ENCODE measurements at places on chromosomes 5 and 9. TPM values are rescaled to one million over a fixed set of nuclear protein-coding genes. Genes with fewer than 3 reads are reported as not detected.

Gene MEGF10
- total RNA-seq: 1.4 TPM

Gene OMD
- not detected for total RNA-seq

Gene KIF20A
- total RNA-seq: 1.8 TPM

Gene TSSK1B
- not detected for total RNA-seq

Gene CAMK4
- 0.86 TPM for total RNA-seq

Gene TRIM7
- 0.68 TPM for total RNA-seq

Gene SPINK4
- not detected for total RNA-seq

Gene KIF24
- total RNA-seq: 0.24 TPM

Gene COL23A1
- total RNA-seq: 1.2 TPM

DNA sequence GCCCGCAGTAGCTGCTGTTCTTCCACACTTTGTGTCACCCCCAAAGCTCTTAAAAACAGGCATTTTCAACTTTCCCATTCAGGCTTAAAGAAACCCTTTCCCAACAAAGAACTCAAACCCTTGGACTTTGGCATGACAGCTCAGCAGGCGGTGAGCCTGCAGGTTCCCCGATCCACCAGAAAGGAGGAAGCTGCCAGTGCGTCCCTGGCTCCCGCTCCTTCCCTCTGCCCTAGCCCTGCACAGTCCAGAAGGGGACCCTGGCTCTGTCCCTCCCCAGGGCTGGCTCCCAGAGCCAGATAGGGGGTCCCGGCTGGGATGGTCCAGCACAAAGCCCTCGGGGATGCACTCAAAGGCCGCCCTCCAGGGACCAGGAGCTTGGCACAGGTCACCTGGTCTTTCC lies 9.6 kb downstream of the SLC9A3 start:
- no peak for DNase-seq
- H3K27ac ChIP-seq: no peak overlapping the region
- no peaks in the 10 kb centered on the region for H3K36me3 ChIP-seq

GRCh38 chr9:115043632-115044031 lies 74.3 kb downstream of the TNC start:
- H3K27me3 ChIP-seq: no peaks in the 10 kb centered on the region
- H3K27ac ChIP-seq: no peak overlapping the region
- no peak overlapping the region for H3K4me3 ChIP-seq

DNA sequence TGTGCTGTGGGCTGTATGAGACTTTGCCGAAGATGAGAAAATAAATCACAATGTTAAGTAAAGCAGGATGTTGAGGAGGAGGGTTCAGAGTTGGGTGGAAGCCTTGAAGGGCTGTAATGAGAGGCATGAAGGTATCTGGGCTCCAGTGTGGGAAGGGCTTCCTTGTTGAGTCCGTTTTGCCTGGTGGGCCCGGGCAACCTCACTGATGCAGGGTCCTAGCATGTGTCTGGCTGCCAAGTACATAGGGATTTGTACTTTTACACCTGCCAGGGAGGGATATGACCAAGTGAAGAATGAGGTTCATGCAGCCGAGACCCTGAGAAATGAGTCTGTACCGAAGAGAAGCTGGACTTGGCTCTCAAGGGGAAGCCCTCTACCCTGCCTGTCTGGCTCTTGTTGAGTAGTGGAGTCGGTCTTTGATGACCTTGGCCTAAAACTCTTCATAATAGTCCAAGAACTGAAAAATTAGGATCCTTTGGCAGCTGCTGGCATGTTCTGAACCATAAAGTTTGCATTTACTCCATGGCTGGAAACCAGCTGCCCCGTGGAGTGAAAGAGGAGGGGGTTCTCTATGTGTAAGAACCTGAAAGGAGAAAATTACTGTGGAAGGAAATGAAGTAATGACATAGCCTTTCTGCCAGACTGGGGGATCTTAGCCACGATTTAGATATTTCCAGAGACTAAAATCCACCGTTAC lies 59.0 kb upstream of the DPYSL3 start:
- H3K27me3 ChIP-seq: no peaks in the 10 kb centered on the region
- H3K36me3 ChIP-seq: no peaks in the 10 kb centered on the region
- DNase-seq: no peak

GRCh38 chr5:130333089-130333488 lies 428.8 kb downstream of the CHSY3 start:
- no peaks in the 10 kb centered on the region for H3K36me3 ChIP-seq
- H3K27me3 ChIP-seq: no peaks in the 10 kb centered on the region
- no peaks in the 10 kb centered on the region for H3K4me1 ChIP-seq
- H3K4me3 ChIP-seq: no peak overlapping the region
- H3K27ac ChIP-seq: no peak overlapping the region

- no peaks in the 10 kb centered on the region for H3K36me3 ChIP-seq
- H3K4me1 ChIP-seq: no peaks in the 10 kb centered on the region
- no peak overlapping the region for H3K27ac ChIP-seq
- no peak for DNase-seq
- no peaks in the 10 kb centered on the region for H3K27me3 ChIP-seq
Observed at GRCh38 chr5:67416986-67417385, 220.4 kb upstream of the CD180 start.

DNA sequence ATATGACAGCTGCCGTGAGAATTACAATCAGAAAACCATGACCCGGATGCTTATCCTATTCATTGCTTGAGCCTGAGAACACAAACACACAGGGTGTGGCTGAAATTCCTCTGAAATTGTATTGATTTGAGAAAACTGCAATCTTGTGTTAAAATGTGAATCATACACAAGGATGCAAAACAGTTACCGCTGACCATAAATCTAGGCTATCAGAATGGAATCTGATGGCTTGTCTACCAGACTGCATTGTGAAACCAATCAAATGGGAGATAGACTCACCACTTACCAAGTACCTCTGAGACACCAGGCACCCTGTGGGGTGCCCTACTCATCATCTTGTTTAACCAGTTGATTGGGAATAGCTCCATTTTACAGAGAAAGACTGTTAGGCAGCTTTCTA lies 188.7 kb upstream of the MSX2 start:
- no peak for DNase-seq
- H3K27me3 ChIP-seq: no peaks in the 10 kb centered on the region
- H3K4me1 ChIP-seq: no peaks in the 10 kb centered on the region
- no peaks in the 10 kb centered on the region for H3K36me3 ChIP-seq
- no peak overlapping the region for H3K27ac ChIP-seq

DNA sequence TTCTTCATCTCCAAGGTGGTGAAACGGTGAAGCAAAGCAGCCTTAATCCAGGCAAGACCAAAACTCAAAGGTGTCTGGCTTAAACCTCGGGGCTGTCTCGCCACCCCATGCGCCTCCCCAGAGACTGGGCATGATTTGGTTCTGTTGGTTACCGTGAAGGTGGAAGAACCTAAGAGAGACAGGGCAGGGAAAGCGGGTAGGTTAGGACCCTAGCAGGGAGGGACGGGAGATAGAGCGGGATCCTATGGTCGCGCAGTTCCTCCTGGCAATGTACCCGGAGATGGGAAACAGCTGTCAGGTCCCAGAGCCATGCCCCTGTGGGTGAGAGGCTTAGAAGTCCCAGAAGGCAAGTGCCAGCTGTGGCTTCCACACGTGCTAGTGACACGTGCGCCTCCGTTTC lies 418.3 kb upstream of the IRX1 start:
- no peaks in the 10 kb centered on the region for H3K27me3 ChIP-seq
- H3K36me3 ChIP-seq: no peaks in the 10 kb centered on the region

GRCh38 chr5:56964173-56964572 lies 12.2 kb upstream of the MIER3 start:
- no peak overlapping the region for H3K4me3 ChIP-seq
- no peaks in the 10 kb centered on the region for H3K27me3 ChIP-seq
- no peaks in the 10 kb centered on the region for H3K36me3 ChIP-seq

- no peak for DNase-seq
- H3K4me3 ChIP-seq: no peak overlapping the region
- no peaks in the 10 kb centered on the region for H3K36me3 ChIP-seq
- no peak overlapping the region for H3K27ac ChIP-seq
- no peaks in the 10 kb centered on the region for H3K27me3 ChIP-seq
Observed at GRCh38 chr5:33745101-33745770, 146.6 kb downstream of the ADAMTS12 start.

GRCh38 chr9:32200896-32201295 lies 183.5 kb upstream of the ACO1 start:
- H3K27ac ChIP-seq: no peak overlapping the region
- H3K36me3 ChIP-seq: no peaks in the 10 kb centered on the region
- no peak overlapping the region for H3K4me3 ChIP-seq
- no peaks in the 10 kb centered on the region for H3K4me1 ChIP-seq
- no peak for DNase-seq
- no peaks in the 10 kb centered on the region for H3K27me3 ChIP-seq

- H3K27me3 ChIP-seq: no peaks in the 10 kb centered on the region
- H3K4me1 ChIP-seq: no peaks in the 10 kb centered on the region
- H3K4me3 ChIP-seq: no peak overlapping the region
- no peak for DNase-seq
Observed at GRCh38 chr5:14305045-14305444, 161.9 kb downstream of the TRIO start.

GRCh38 chr9:81492710-81493447 lies 196.5 kb downstream of the TLE1 start:
- H3K27ac ChIP-seq: no peak overlapping the region
- no peak overlapping the region for H3K4me3 ChIP-seq
- H3K27me3 ChIP-seq: no peaks in the 10 kb centered on the region
- no peaks in the 10 kb centered on the region for H3K36me3 ChIP-seq
- H3K4me1 ChIP-seq: no peaks in the 10 kb centered on the region
- no peak for DNase-seq

DNA sequence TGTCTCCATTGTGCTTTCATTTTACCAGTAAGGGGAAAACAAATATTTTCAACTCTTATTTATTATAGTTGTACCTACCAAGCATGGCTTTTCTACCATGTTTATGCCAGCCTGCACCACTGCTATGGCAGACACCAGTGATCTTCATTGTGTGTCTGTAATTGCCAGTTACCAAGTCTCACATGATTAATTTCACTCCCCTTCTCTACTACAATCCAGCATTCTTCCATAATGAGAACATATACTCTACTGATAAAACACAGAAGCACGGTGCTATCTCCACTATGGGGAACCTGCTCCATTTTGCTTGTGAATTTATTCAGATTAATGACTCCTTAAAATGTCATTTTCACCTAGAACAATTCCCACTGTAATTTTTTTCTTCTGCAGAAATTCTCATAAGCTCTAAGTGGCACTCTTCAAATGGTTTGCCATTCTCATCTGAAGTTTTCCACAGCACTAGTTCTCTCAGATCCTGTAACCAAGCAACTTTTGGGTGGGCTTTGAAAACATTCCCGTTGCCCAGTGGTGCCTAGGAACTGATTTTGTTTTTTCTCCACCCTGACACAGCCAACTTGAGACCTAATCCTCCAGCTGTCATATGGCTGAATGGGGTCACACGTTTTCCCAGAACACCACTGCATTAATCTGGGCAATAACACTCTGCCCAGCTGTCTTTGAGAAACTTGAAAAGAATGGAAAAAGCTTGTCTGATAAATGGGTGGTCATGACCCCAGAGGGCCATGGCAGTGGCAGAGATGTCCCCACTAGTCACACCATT lies 222.7 kb upstream of the RASEF start:
- DNase-seq: no peak
- H3K4me3 ChIP-seq: no peak overlapping the region
- H3K27ac ChIP-seq: no peak overlapping the region
- H3K36me3 ChIP-seq: no peaks in the 10 kb centered on the region
- H3K4me1 ChIP-seq: no peaks in the 10 kb centered on the region

Data from right lobe of liver (tissue), 6 donors.